ENCODE measurements at places on chromosomes 1 and 21.

- no peak for DNase-seq
These were observed 29.4 kb downstream of the CCN1 start for GRCh38 chr1:85609976-85610375.

DNA sequence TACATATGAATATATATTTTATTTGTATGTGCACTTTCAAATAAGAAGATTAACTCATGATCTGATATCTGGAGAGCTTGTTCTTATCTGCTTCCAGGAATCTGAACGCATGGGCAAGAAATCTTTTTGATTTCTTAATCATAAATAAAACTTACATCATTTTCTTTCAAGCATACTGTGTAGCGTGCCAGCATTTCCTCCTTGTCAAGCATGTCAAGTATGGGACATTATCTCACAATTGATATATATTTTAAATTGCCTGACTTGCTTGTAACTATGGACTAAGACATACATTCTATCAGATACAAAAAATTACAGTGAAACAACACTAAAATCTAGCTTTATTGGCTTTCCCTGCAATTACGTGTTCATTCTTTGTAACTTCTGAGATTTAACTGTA lies 1128.2 kb downstream of the PLA2G4A start:
- DNase-seq = no peak

- DNase-seq = no peak
These were observed 32.3 kb upstream of the LRRC8C start for GRCh38 chr1:89600451-89601224.

DNA sequence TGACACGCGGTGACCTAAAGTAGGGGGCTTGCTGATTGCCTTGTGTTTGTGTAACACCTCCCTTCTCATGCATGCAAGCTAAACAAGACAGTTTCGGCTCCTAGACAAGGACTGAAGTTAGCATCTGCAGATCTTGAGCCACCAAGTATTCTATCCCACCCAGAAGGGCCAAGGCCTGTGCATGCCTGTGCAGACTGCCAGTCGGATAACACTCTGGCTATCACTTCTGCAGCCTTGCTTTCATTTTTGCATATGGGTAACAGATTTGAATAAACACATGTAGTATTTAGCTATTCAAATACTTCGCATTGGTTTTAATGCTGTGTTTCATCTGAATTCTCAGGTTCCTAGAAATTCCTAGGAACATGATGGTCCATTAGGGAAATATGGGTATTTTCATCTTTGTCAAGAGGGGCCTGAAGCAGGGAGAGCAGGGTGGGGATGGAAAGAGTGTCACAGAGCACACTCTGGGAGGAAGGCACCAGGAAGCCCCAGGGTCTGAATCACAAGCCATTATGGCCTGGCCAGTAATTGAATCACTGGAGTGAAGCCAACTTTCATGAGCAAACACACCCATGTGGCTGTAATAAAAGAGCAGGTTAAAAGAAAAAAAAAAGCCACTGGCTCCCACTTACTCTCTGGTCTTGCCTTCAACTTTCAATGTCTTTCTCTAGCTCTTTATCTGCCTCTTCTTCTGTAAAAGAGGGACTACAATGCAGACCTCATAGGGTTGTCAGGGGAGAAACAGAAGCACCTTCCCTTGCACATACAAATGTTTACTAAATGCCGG lies 28.3 kb downstream of the GADD45A start:
- no peak for DNase-seq

DNA sequence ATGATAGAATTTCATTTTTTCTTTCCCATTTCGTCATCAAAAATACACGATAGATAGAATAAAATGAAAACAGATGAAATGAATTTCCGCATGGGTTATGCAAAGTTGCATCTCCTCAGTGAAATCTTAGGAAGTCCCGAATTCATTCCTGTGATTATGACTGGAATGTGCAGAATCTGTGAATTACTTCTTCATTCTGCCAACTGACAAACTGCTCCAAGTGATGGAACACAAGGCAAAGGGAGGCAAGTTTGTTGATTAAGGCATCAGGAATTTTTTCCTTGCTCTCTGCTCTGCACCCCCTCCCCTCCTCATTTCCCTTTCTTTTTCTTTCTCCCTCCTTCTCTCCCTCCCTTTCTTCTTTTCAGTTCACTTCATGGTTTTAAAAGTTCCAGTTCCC lies 37.0 kb upstream of the ADGRL4 start:
- DNase-seq = no peak

DNA sequence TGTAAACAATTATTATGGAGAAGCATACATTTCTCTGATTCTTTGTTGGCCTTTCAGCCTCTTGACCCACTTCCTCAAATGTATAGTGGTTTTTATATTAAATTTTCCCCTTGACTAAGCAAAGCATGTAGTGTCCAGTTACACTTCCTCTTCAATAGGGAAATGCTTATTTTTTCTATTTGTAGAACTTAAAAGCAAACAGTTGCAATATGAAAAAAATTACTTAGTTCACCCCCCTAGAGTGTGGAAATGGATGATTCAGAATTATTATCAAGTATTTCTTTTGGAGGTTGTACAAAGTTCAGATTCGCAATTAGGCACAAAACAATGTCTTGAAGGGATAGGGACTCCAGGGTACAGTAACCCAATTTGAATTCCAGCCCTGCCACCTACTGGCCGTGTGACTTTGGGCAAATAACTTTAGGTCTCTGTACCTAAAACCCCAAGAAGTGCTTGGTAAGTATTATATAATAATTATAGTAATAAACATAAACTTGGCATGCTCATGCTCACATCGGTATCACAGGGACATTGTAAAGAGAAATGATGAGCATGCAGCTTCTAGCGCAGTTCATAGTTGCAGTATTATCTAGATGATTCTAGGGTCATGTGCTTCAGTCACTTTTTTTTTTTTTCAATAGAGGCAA lies 28.6 kb upstream of the IFNGR2 start:
- no peak for DNase-seq

DNA sequence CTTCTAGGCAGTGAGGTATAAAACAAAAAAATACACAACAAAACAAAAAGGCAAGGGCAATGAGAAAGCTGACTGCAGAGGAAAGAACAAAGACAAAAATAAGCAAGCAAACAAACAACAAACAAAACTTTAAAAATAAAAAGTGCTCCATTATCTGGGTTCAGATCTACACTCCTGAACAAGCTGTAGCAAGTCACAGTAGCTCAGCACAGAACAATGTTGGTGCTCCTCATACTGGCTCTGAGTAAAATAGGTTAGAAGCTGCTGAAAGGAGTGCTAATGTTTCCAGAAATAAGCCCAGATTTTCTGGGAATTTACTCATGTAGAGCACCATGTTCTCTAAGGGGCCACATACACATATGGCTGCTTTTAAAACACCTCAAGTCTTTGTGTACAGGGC lies 16.6 kb upstream of the DUSP10 start:
- no peak for DNase-seq

GRCh38 chr1:62589321-62589720 lies 8.0 kb upstream of the ANGPTL3 start:
- DNase-seq = no peak

DNA sequence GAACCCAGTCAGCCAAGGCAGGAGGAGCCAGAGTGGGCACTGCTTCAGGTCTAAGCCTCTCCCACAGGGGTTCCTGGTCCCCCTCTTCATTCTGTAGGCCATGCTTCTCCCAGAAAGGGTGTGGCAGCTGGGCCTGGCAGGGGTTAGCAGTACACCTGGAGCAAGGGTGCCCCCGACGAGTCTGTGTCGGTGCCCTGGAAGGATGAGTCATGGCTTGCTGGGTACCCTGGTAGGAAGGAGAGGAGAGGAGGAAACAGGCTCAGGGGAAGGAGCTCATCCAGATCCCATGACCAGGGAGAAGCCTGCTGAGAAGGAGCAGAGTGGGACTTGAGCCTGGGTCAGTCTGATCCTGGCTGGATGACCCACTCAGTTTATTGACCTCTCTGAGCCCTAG lies 10.3 kb downstream of the KDF1 start:
- no peak for DNase-seq

DNA sequence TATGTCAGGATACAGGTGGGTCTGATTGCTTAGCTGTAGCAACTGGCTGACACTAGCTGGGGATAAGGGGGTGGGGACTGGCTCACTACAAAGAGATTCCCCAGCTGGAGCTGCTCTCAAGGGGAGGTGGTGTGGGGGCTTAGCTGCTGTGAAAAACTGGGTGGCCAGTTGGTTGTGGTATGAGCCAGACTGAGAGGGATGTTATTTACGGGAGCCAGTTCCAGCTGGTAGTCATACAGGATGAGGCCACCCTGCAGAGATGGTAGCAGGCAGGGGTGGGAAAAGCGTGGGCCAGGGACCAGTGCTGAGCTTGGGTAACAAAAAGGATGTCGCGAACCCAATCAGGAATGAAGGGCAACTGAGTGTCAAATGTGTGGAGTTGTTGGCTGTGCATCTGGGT lies 204.0 kb upstream of the C21orf91 start:
- DNase-seq = no peak

DNA sequence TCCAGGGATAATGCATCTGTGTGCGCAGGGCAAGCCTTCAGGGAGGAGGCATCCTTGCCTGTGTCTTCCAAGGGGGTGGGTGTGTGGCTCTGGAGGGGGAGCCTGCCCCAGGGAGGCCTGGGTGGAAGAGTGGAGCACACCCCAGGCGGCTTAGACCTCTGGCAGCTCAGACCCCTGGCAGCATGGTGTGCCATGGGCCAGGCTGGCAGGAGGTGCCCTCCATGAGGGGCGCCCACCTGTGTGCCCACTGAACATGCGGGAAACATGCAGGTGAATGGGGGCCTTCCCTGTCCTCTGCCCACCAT lies 1.1 kb upstream of the PANK4 start:
- DNase-seq = no peak

- no peak for DNase-seq
These were observed 29.6 kb upstream of the CADM3 start for GRCh38 chr1:159141584-159142390.

DNA sequence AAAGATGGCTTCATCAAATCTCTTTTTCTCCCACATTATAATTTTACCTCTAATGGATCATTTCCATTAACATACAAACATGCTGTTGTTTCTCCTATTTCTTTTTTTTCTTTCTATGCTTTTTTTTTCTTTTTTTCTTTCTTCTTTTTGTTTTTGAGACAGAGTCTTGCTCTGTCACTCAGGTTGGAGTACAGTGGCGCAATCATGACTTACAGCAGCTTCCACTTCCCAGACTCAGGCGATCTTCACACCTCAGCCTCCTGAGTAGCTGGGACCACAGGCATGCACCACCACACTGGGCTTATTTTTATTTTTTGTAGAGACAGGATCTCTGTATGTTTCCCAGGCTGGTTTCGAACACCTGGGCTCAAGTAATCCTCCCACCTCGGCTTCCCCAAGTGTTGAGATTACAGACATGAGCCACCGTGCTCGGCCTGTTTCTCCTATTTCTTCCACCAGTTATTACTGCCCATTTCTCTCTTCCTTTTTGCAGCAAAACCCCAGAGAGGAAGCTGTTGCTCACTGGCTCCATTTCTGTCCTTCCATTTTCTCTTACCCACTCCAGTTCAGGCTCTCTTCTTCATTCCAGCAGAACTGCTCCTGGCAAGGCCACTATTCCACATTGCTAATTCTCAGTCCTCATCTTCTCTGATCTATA lies 32.1 kb upstream of the OPRD1 start:
- DNase-seq = no peak

DNA sequence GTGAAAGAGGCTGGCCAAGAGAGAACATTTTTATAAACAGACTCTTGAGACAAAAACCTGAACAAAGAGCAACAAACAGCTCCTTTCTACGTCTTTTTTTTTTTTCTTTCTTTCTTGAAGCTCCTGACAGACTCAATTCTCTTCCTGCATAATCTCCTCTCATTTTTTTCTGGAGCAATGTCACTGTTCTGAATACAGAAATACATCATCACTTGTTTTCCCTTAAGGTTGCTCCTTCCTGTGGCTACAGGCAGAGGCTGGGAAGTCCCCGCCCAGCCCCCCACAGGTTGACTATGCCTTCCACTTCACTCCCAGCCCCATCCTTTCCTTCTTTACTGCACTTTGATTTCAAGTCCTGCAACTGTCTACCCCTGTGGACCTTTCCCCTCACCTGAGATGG lies 46.1 kb downstream of the TNR start:
- DNase-seq = no peak

DNA sequence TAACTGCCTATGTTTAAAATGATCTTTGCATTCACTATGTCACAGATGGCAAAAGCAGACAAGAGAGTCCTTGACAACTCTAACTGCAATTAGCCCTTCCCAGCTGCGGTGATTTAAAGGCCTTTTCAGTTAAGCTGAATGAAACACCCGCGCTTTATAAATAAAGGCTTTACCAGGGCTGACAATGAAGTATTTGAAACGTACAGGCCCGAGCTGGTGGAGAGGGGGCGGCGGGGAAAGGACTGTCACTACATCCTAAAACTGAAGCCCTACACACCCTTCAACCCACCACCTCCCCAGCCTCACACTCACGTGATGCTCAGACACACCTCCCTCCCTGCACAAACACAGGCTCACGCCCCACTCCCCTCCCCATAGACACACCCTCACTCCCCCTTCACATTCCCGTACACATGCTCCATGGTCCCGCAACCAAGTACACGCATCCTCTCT lies 45.5 kb downstream of the GRIK3 start:
- DNase-seq = no peak

- no peak for DNase-seq
These were observed 22.8 kb downstream of the LDLRAP1 start for GRCh38 chr1:25566176-25566729.

DNA sequence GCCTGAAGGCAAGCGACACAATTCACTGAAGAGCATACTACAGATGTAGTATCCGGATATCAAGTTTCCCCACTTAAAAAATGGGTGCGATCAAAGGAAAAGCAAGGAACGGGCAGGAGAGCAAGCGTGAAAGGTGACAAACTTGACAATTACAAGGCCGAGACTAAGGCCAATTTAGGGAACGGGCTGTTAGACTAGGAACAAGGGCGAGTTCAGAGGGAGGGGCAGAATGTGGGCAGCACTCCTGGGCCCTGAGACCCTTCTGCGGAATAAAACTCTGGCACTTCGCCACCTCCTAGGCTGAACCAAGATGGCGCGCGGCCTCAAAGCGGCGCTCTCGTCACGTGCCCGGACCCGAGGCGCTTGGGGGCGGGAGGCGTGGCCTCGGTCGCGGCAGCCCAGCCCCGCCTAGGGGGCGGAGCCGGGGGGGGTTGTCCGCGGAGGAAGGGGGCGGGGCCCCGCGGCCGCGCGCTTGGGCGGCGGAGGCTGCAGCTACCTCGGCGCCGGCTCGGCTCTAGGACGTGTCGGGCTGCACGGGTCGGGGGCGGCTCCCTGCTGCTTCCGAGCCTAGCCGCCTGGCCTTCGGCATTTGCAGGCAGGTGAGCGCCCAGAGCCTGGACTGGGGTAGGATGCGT lies at the start of gene PPFIA4:
Gene PPFIA4 (plus strand): TSS at position 461 of the 635 bp plus-strand sequence. CDS start 12,518 bp downstream, outside the sequence.
- DNase-seq = peak; percentile 87
